ENCODE measurements at places on chromosomes 6 and 20.

DNA sequence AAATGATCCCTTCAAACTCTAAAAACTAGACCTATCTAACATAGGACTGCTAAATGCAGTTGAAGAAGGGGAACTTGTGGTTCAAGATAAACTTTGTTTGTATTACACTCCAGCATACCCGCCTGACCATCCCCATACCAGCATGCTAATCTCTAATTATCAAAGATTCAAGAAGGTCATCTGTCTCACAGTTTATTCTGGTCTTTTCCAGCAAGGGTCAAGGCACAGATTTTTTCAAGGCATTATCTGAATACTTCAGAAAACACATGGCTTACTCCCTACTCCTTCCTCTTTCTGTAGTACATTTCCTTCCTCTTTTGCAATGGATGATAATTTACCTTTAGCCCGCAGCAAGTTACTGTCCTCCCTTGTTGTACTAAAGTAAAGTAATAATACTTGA lies 174.1 kb downstream of the PKHD1 start:
- no peak for DNase-seq

GRCh38 chr20:6715401-6715941 lies 52.0 kb upstream of the BMP2 start:
- DNase-seq = no peak

GRCh38 chr6:29791786-29792122 lies 35.9 kb upstream of the HLA-G start:
- DNase-seq = no peak

DNA sequence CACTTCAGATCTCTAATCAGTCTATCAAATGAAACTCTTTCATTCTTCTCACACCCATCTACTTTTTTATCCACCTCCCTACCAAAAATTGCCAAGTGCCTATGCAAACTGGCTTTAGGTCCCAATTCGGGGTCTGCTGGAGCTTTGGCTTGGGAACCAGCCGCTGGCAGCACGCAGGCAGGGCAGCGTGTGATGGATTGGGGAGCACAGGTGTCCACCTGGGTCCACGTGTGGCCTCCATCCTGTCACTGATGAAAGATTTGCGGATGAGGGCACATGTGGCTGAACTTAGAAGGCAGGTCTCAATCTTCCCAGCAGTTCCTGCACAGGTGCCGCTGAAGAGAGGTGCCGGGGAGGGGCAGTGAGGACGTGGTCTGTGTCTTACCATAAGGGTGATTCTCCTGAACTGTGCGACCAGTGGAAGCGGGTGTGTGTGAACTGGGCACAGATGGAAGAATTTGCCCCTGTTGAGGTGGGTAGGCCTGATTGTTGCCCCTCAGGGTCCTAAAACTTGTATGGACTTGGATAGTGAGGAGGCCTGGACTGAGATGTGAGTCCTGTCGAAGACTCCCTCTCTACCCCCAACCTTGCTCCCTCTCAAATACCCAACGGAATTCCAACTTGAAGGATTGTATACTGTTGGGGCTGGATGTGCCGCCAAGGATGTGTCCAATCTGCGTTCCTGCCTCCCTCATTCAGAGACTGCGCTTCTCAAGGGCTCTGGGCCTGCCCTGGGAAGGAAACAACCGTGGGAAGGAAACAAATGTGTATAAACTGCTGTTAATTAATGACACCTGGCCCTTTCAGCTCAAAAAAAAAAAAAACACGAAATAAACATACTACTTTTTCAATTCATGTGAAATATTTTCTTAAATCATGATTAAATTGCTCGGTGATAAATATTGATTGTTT lies 18.4 kb upstream of the RAET1L start:
- no peak for DNase-seq

- DNase-seq = no peak
Observed at GRCh38 chr6:149864578-149865535, 698 bp upstream of the LRP11 start.

GRCh38 chr20:9179867-9180266 lies 111.0 kb downstream of the PLCB4 start:
- DNase-seq = no peak

- no peak for DNase-seq
Observed at GRCh38 chr20:10064611-10065010, 29.8 kb downstream of the ANKEF1 start.

DNA sequence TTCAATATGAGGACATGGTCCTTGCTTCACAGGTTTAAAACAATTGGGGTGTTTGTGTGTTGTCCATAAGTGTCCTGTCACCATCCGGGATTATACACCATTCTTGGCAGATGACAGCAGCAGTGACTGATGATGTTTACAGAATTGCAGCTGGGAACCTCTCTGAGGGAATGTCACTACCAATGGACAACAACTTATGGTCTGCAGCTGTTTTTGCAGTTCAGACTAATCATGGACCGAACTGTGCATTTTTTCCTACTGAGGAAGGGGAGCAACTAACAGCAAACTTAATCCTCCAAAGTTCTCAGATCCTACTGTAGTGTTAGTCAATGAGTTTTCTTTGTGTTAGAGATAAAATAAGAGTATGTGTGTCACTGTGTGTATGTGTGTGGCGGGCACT lies 26.0 kb downstream of the FAM229B start:
- DNase-seq = no peak

GRCh38 chr6:3318226-3318625 lies 59.5 kb downstream of the PSMG4 start:
- DNase-seq = no peak

DNA sequence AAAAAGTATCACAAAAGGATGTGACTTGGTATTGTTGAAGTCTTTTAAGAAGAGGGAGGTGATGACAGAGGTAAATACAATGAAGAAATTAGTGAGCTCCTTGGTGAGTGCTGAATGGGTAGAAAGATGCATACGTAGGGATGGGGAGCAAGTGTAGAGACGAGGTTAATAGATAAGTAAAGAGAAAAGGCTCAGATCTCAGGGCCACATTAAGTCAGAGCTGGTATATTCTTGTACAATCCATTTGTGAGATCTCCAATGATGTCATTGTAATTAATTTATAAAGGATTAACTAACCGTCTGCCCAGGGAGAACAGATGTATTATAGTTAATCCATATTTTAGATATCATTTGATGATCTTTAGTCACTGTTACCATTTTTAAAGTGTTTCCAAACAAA lies 43.4 kb downstream of the SMPDL3A start:
- DNase-seq = no peak

GRCh38 chr20:21190869-21191268 lies 65.0 kb downstream of the KIZ start:
- no peak for DNase-seq

GRCh38 chr20:62642666-62643520 lies 590 bp downstream of the SLCO4A1 start:
- DNase-seq = peak; percentile 68

GRCh38 chr20:40982415-40983145 lies 46.0 kb upstream of the TOP1 start:
- no peak for DNase-seq

DNA sequence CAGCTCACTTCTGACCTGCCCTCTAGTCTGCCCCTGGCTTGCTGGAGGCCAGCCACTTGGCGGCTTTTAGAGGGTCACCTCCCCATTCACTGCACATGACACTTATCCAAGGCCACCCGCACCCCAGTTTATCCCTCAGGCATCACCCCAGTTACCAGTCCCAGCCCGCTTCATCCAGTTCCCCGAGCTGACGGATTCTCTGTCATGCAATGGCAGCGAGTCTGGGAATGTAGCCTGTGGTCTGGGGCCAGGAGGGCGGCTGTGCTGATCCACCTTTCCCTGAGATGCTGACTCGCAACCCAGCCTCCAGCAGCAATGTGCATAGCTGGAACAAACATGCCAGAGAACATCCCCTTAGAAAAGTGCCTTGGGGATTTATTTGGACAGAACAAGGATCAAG lies 25.8 kb downstream of the SYNDIG1 start:
- no peak for DNase-seq

GRCh38 chr6:161743509-161744178 lies 469.8 kb upstream of the AGPAT4 start:
- no peak for DNase-seq

DNA sequence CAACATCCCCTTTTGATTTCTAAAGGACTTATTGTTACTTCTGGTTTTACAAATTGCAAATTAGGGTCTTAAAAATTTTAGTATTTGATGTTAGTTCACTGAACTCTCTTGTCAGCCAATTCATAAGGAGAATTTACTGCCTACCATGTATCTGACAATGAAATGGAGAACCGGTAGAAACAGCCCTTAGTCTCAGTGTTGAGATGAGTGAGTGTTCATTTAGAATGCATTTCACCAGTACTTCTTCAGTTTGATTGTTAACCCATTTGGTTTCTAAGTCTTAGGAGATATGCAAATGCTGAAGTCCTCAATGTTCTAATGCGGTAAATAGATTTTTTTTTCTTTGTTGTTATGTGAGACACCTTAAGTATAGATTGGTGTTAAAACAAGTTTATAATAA lies 616.3 kb upstream of the FLRT3 start:
- no peak for DNase-seq

DNA sequence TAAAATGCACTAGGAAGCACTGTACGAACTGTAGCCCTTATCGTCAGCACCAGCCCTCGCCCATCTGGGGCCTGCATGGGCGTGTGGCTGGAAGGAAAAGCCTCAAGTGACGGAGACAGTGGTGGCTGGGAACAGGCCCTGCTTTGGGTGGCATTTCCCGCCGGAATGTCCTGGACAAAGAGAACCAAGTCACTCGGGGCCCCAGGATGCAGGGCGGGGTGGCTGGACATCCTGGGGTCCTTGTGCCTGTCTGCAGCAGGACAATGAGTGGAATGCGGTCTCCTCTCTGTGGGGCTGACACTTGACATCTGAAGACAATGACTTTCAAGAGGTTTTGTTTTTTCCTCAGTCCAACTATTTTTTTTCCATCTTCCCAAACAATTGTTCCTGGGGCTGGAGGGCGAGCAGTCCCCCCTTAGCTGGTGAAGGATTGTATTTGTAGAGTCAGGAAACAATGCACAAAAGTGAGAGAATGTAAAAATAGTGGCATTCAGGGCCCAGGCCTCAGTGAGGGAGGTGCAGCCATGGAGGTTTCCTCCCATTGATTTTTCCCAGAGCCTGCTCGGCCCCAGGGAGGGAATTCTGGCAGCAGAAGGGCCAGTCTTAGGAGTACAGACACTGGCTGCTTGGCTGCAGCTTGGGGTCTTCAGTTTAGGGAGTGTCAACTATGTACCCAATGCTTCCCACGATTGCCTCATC lies 64.4 kb downstream of the PREX1 start:
- no peak for DNase-seq

GRCh38 chr20:58366866-58367265 lies 22.2 kb upstream of the VAPB start:
- DNase-seq = no peak

- no peak for DNase-seq
Observed at GRCh38 chr6:4665489-4666417, 110.5 kb upstream of the CDYL start.

GRCh38 chr6:27130668-27131428 lies 116.7 kb upstream of the PRSS16 start:
- no peak for DNase-seq

DNA sequence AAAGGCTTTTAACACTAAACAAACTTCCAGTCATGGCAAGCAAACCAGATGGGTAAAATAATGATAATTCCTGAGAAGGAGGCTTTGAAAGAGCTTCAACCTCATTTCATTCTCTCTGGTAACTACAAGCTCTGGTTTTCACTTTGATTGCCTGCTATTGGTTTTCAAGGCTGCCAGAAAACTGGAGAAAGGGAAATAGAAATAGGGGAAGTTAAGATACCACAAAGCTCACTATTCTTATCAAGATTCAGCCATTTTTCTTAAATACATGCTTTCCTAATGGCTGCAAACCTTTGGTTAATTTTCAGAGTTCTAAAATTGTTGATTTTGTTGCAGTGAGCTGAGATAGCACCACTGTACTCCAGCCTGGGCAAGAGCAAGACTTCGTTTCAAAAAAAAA lies 42.5 kb upstream of the NELFCD start:
- DNase-seq = no peak

GRCh38 chr6:134519465-134519864 lies 201.6 kb upstream of the SGK1 start:
- no peak for DNase-seq

DNA sequence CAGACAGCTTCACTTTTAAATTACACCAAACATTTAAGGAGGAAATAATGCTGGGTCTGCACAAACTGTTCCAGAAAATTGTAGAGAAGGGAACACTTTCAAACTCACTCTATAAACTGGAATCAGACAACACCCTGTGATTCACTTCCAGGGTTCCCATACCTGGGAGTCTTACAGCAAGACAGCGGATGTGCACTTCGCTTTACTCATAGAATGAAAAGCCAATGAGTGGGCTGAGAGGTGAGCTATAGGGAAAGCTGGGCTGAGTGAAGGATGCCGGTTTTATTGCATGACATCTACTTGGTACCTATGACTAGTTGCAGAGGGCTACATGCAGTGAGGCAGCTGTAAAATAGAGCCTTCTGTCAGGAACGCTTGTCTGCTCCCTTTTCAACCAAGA lies 152.1 kb downstream of the FNDC1 start:
- DNase-seq = no peak

- no peak for DNase-seq
Observed at GRCh38 chr6:38177882-38178583, 358.5 kb downstream of the ZFAND3 start.

GRCh38 chr6:16521528-16521927 lies 239.7 kb downstream of the ATXN1 start:
- DNase-seq = no peak

DNA sequence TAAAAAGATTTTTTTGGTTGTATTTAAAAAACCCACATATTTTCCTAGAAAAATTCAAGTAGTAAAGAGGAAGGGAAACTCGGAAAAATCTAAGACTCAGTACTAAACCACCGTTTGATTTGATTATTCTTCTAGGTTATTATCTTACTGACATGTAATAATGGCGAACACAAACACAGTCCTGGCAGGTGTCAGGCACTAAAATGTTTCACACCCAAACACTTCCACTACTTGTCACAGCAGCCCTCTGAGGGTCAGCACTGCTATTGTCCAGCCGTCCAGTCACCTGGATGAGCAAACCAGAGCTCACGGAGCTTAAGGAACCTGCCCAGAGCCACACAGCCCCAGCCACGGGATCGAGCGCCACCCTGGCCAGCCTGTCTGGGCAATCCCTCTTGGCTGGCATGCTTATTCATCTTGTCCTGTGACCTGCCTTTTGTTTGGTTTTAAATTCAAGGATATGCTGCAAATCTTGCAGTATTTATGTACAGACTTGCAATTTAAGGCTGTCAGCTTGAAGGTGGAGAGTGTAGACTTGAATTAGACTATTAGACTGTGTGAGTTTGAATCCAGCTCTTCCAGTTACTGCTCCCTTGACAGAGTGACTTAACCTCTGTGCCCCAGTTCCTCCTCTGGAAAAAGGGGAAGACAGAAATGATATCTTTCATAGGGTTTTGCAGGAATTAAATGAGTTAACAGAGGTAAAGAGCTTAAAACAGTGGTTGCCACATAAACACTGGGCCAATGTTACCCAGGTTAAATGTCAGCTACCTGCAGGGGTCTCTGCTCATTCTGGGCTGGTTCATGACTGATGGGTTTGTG lies 82.2 kb downstream of the CDYL start:
- no peak for DNase-seq

DNA sequence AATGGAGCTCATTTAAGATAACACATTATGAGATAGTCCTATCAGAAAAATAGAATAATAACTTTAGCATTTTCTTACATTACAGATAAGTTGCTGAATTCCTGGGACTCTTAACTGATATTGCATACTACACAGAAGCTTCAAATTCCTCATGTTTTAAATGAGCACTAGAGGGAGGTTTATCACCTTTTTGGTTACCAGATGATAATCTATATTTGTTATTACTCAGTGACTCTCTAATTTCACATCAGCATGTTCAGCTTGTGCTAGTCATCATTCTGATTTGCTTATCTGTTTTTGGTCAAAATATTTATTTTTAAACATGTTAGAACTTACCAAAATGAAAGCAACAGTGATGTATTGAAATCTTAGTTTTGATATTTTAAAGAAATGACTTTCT lies 20.5 kb upstream of the GJA10 start:
- no peak for DNase-seq

All from stimulated activated CD4-positive, alpha-beta T cell treated with anti-CD3 and anti-CD28 coated beads, Interleukin-1b, Interleukin-23, amount 100 ng/mL, for 4 hours (primary cell).